ENCODE measurements at places on chromosomes 4 and X. TPM values are rescaled to one million over a fixed set of nuclear protein-coding genes. Genes with fewer than 3 reads are reported as not detected.

TMEM156 gene
- total RNA-seq: 0.50 TPM

NUDT6 gene
- total RNA-seq: 6.5 TPM

BEX2 gene
- total RNA-seq: 2.1 TPM

AVPR2 gene
- 7.6 TPM for total RNA-seq

GRCh38 chr4:34193451-34194154, 2050.7 kb downstream of the ARAP2 start:
- no peaks in the 10 kb centered on the region for H3K27me3 ChIP-seq
- no peak for DNase-seq
- no peak overlapping the region for H3K4me3 ChIP-seq
- no peaks in the 10 kb centered on the region for H3K36me3 ChIP-seq
- H3K27ac ChIP-seq: no peak overlapping the region

DNA sequence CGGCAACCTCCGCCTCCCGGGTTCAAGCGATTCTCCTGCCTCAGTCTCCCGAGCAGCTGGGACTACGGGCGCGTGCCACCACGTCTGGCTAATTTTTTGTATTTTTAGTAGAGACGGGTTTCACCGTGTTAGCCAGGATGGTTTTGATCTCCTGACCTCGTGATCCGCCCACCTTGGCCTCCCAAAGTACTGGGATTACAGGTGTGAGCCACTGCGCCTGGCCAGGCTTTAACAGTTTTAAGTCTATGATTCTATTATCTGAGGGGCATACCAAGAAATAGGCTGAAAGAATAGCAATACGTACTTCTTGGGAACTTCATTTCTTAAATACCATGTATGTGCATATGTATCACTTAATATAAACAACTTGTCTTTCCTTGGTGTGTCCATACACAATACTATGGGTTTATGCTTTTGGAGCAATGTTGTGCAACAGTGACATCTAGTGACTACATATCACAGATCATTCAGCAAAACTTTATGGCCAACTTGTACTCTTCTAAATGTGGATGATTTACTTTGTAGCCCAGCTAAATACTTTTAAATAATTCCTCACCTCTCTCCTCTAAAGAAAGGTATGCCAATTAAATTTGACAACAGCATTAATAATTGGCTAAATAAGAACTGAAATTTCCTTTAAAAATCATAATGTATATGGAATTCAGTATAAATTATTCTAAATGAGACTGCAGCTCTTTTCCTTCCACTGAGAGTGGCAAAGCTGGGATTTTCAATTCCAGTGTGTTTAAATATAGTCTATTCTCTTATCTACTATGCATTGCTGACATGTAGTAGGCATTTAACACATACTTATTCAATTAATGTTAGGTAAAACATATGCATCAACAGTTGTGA, 10.4 kb downstream of the SLC9B1 start:
- H3K4me1 ChIP-seq: peaks cover 21% of the 10 kb centered on the region
- H3K27me3 ChIP-seq: no peaks in the 10 kb centered on the region

DNA sequence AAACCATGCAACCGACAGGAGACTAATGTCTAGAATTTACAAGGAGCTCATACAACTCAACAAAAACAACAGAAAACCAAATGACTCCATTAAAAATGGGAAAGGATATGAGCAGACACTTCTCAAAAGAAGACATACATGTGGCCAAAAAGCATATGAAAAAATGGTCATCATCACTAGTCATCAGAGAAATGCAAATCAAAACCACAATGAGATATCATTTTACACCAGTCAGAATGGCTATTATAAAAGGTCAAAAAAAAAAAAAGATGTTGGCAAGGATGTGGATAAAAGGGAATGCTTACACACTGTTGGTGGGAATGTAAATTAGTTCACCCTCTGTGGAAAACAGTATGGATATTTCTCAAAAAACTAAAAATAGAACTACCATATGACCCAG, 50.5 kb upstream of the CHRDL1 start:
- H3K4me1 ChIP-seq: no peaks in the 10 kb centered on the region
- no peaks in the 10 kb centered on the region for H3K36me3 ChIP-seq
- H3K27me3 ChIP-seq: no peaks in the 10 kb centered on the region
- no peak for DNase-seq
- no peak overlapping the region for H3K27ac ChIP-seq

DNA sequence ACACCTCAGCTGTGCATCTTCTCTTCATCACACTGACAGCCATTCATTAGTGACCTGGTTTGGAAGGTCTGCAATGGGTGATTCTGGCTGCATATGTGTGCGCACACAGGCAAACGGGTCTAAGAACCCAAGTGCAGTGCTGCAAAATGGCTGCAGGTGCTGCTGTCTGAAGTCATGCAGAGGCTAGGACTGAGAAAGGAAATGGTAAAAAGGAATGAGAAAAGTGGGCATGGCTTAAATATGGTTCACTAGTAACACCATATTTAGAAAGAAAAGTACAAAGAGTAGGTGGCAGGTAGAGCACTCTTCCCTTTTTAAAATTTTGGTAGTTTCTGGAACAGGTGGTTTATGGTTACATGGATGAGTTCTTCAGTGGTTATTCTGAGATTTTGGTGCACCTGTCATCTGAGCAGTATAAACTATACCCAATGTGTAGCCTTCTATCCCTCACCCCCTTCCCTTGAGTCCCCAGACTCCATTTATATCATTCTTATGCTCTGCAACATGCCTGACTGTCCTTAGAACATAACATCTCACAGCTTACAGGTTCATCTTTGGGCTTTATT, 78.4 kb downstream of the CCNG2 start:
- DNase-seq: no peak
- no peaks in the 10 kb centered on the region for H3K36me3 ChIP-seq
- no peaks in the 10 kb centered on the region for H3K27me3 ChIP-seq
- H3K27ac ChIP-seq: no peak overlapping the region
- H3K4me1 ChIP-seq: no peaks in the 10 kb centered on the region
- H3K4me3 ChIP-seq: no peak overlapping the region

- no peak overlapping the region for H3K4me3 ChIP-seq
- H3K27ac ChIP-seq: no peak overlapping the region
- no peaks in the 10 kb centered on the region for H3K27me3 ChIP-seq
- DNase-seq: no peak
Measured at GRCh38 chrX:136608295-136608933, 39.5 kb upstream of the CD40LG start.

DNA sequence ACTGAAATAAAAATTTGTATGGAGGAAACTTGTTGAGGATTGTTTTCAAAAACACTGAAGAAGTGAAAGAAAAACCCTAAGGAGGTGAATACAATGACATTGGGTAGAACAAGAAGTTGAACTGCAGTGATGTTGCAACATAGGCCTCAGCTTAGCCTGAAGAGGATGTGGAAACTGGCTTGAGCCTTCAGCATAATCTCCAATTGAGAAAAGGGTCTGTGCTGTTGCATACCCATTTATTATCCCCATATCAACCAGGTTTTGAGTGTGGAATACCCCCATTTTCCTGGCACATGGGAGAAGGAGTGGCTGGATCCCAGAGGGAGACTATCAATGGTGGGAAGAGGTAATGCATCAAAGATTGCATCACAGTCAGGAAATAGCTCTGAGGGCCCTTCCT, 695.0 kb upstream of the HS3ST1 start:
- no peak overlapping the region for H3K4me3 ChIP-seq
- no peaks in the 10 kb centered on the region for H3K27me3 ChIP-seq
- H3K27ac ChIP-seq: no peak overlapping the region

DNA sequence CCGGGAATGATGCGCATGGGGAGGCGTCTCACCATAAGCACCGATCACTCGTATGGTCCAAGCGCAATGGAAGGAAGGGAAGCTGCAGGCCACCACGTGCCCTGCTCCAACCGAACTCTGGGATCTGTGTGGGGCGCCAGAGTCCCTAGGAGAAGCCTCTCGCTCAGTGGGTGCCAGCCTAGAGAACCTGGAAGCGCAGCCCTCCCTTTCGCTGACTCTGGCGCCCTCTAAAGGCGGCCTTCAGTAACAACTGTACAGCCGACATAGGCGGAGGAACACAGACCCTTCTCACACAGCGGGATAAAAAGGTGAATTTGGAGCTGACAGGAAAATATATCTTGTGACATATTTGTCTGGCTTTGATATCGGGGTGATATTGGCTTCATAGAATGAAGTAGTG, 76.0 kb downstream of the INTS6L start:
- no peak for DNase-seq
- no peaks in the 10 kb centered on the region for H3K4me1 ChIP-seq
- H3K27ac ChIP-seq: no peak overlapping the region
- no peaks in the 10 kb centered on the region for H3K36me3 ChIP-seq
- H3K27me3 ChIP-seq: no peaks in the 10 kb centered on the region
